Neural crest cell (in vitro differentiated cells): ENCODE measurements at places on chromosomes 7 and 10.

GRCh38 chr7:40551685-40552576 lies 417.1 kb downstream of the SUGCT start:
- DNase-seq: no peak

DNA sequence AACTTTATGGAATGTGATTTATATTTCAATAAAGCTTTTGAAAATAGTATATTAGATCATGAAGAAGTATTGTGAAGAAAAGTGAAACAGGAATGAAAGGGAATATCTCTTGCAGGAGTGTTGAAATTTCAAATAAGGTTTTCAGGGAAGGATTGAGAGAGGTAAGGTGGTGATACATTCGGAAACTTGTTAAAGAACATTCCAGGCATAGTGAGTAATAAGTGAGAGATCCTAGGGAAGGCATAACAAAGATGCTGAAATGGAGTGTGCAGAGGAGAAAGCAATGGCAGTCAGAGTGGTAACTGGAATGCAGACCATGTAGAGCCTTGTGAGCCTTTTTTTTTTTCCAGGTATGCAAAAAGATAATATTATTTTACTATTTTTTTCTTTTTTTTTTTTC lies 4.1 kb downstream of the OR9A4 start:
- DNase-seq: no peak

GRCh38 chr7:110142939-110143526 lies 947.9 kb upstream of the LRRN3 start:
- DNase-seq: no peak

DNA sequence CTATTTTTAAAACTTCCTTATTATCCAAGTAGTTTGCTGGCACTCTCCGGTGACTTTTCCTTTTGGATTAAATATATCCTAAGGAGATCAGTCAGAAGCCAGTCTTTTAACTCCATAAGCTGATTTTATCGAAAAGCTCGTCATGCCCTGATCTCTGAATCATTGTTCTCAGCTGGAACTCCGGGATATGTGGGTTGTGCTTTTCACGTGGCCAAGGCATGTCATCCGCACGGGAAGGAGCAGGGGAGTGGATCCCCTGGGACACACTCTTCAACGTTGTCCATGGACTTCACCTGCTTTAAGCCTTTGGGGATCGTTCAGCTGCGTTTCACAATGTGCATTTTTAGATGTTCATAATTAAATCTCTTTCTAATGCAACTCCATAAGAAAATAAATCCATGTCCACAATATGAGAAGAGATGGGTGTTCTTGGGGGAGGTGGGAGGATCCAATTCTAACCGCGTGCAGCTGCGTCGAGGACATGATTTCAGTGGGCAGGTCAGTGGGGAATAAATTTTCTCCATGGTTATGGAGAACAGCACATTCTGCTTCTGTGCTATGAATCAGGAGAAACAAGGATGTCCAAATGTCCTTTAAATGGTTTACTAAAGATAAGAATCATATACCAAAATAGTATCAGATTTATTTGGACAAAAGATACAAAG lies 229.5 kb upstream of the ADARB2 start:
- no peak for DNase-seq

GRCh38 chr7:77797734-77798393 lies 370 bp downstream of the TMEM60 start:
- no peak for DNase-seq

DNA sequence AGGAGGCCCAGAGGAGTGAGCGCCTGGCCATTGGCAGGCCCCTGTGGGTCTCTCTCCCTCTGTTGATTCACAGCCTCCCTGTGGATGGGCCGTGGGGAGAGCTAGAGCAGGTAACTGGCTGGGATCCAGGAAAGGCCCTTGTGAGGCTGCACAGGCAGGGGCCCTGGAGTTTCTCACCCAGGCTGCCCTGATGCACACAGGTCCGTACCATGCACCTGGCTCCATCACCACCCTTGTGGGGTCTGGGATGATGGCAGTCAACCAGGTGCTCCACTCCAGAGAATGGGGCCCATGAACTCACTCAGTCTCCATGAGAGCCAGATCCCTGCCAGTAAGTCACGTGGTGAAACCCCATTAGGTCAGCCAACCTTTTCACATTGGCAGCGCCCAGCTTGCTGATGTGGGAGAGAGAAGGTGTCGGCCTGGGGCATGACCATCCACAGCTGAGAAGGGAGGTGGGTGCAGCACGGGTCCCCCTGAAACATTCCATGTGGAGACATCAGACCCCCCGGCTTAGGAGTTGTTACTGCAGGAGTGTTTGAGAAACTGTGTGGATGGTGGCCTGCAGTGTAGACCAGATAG lies 320.8 kb downstream of the ADARB2 start:
- no peak for DNase-seq

GRCh38 chr7:80039251-80039884 lies 95.3 kb upstream of the GNAI1 start:
- DNase-seq: no peak

DNA sequence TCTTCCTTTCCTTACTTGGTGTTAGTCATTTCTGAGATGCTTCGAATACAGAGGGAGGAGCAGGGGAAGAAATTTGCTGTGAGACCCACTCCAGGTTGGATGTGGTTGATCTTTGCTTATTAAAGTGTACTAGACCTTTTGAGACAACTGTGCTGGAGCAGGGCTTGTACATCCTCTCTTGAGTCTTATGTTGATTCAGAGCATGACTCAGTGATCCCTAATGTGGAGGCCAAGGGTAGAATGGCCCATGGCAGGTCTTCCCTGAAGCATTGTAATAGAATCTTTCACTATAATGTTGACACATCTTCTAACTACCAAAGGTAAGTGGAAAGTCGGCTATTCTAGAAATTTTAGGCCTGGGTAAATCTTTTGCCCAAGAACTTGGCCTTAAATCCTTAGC lies 17.0 kb upstream of the SFR1 start:
- no peak for DNase-seq

GRCh38 chr7:24842449-24843241 lies 85.4 kb upstream of the GSDME start:
- DNase-seq: no peak

GRCh38 chr10:3347413-3348182 lies 175.0 kb upstream of the PITRM1 start:
- DNase-seq: no peak

- DNase-seq: no peak
Observed at GRCh38 chr7:36979810-36980248, 255.5 kb upstream of the AOAH start.

- DNase-seq: no peak
Observed at GRCh38 chr7:25319707-25320106, 91.4 kb upstream of the NPVF start.

GRCh38 chr10:60573336-60573735 lies 183.7 kb upstream of the ANK3 start:
- no peak for DNase-seq

GRCh38 chr10:27878281-27878680 lies 120.6 kb downstream of the ODAD2 start:
- DNase-seq: no peak

DNA sequence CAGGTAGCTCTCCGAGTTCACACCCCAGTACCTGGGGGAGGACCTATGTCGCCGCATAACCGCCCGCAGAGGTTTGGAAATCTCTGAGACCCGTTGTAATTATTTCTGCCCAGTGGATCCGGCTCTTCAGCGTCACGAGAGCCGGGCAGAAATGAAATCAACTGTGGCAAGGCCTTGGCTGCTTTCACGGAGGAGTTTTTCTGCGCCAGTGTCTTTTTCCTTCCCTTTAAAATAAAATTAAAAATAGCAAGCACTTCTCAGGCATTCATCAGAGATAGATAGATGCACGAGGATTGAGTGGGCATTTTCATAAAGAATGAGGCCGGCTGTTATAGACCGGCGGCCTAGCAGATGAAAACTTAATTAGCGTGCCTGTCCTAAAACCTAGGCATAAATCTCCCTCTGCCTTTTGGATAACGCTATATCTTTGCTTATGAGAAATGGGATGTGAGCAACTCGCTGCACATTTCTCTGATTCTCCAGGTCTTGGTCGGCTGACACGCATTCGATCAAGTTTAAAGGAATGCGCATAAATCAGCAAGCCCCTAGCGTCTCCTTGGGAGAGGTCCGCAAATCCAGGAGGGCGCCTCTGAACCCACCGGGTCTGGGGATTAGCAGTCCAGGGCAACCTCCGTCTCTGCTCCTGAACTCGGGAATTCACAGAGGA lies 6.4 kb downstream of the HOXA13 start:
- DNase-seq: no peak

GRCh38 chr7:51123322-51124019 lies 193.1 kb downstream of the COBL start:
- DNase-seq: no peak

DNA sequence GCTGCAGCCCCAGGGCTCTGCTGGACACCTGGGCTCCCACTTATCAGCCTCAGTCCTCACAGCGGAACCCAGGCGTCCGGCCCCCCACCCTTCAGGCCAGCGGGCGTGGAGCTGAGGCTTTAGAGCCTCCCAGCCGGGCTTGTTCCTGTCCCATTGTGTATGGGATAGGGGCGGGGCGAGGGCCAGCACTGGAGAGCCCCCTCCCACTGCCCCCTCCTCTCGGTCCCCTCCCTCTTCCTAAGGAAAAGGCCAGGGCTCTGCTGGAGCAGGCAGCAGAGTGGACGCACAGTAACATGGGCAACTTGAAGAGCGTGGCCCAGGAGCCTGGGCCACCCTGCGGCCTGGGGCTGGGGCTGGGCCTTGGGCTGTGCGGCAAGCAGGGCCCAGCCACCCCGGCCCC lies 2.7 kb downstream of the NOS3 start:
- DNase-seq: no peak

DNA sequence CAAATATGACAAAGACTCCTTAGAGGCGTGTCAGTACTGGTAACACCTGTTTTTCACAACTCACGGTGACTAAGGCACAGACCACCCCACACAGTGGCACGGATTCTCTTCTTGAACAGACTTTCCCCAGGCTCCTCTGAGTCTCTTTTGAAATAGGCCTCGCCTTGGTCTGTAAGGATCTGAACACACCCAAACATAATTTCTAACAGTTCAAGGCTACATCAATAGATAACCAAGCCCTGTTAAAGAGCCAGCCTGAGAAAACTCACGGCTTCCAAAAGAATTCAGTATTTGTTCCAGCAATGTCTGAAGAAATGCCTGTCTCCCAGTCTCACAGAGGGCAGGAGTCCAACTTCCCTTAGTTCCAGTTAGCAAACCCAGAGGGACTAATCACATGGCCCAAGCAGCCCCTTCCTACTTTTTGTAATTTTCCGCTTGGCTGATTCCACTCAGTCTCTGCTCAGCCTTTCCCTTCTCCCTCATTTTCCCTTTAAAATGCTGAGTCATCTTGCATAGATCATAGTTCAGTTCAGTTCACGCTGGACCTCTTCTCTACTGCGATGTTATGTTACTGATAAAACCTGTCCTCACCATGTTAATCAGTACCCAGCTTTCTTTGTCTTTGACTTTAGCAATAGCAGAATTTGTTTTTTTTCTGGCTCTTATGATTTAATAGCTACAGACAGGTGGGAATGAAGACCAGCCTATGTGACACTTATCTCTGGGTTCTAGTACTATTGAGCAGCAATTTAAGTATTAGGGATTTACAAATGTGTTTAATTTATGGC lies 22.6 kb upstream of the AKR1C3 start:
- DNase-seq: no peak

DNA sequence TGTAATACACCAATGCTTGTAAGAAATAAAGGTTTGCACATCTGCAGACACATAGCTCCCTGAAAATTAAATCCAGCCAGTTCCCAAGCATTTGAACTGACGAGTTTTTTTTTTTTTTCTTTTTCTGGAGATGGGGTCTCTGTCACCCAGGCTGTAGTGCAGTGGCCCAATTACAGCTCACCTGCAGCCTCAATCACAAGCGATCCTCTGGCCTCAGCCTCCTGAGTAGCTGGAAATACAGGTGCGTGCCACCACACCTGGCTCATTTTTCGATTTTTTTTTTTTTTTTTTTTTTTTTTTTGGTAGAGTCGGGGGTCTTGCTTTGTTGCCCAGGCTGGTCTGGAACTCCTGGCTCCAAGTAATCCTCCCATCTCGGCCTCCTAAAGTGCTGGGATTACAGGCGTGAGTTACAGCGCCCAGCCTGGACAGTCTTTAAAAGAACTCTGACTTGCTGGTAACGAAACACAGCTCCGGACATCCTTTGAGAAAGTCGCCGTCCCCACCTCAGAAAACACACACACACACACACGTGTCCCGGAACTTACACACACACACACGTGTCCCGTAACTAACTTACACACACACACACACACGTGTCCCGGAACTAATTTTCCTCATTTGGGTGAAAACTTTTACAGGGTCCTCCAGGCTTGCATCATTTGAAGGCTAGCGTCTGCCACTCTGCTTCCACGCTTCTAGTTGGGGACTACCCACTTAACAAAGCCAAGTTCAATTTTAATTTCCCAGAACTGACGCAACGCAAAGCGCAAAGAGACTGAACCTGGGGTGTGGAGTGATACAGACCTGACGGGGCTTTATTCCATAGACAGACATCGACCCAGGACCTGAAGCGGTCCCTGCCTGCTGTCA lies 18.6 kb downstream of the OCM2 start:
- no peak for DNase-seq

- no peak for DNase-seq
Observed at GRCh38 chr7:151178831-151179230, 8.2 kb downstream of the ASB10 start.

GRCh38 chr10:42519761-42520460 lies 118.5 kb downstream of the ZNF33B start:
- no peak for DNase-seq

GRCh38 chr10:84333864-84334451 lies 5.6 kb downstream of the CCSER2 start:
- no peak for DNase-seq

DNA sequence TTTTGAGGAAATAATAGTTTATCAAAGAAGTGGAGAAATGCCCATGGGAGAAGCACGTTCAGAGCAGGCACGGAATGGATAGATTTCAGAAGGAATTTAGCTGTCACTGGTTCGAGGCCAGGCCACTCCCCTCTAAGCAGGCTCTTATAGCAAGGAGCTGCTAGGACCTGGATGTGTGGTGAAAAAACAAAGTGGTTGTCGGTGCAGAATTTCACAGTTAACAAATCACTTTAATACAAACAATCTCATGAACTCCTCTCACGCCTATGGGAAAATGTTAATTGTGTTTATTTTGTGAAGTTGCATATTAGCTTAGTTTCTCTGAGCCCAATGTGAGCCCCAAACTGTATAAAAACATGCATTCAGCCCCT lies 176.3 kb downstream of the PKD1L1 start:
- no peak for DNase-seq

DNA sequence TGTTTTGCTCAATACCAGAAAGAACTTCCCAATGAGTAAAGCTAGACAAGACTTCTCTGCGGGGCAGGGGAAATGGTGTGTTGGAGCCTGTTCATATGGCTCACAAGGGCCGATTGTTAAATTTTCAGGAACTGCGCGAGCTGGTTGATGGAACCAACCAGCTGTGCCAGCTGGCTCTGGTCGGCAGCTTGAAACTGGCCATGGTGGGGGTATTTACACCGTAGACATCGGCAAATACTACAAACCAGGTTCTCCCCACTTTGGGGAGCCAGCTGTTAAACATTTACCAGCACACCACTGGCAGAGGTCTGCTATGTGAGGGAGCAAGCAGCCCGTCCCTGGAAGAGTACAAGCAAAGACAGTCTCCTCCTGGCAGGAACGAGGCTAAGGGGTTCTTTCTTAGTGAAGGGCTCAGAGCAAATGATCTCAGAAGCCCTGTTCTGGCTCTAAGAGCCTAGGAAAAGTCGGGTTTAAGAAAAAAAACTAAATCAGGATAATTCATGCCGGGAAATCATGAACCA lies 8.8 kb upstream of the ZMIZ1 start:
- no peak for DNase-seq
